ENCODE measurements at places on chromosomes 2 and 18. TPM values are rescaled to one million over a fixed set of nuclear protein-coding genes. Genes with fewer than 3 reads are reported as not detected.

- no peak for DNase-seq
Measured at GRCh38 chr2:64672708-64673107, 19.0 kb upstream of the SERTAD2 start.

MAP3K19 gene
- polyA plus RNA-seq = not detected

DNA sequence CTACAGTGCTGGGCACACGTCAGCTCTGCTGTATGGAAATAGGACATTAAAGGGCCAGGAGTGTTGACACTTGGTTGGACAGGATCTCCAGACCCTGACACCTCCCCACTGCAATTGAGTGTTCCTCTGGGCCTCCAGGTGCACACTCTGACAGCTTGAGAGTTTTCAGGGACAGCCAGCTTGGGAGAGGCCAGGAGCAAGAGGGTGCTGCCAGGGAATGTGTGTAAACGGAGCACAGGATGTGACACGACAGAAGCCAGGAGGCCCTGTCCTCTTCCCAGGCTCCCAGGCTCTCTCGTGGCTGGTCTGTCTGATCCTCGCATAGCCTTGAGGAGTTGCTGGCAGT, 318.1 kb upstream of the HS6ST1 start:
- no peak for DNase-seq

PTPRM gene
- 80.2 TPM for polyA plus RNA-seq

DNA sequence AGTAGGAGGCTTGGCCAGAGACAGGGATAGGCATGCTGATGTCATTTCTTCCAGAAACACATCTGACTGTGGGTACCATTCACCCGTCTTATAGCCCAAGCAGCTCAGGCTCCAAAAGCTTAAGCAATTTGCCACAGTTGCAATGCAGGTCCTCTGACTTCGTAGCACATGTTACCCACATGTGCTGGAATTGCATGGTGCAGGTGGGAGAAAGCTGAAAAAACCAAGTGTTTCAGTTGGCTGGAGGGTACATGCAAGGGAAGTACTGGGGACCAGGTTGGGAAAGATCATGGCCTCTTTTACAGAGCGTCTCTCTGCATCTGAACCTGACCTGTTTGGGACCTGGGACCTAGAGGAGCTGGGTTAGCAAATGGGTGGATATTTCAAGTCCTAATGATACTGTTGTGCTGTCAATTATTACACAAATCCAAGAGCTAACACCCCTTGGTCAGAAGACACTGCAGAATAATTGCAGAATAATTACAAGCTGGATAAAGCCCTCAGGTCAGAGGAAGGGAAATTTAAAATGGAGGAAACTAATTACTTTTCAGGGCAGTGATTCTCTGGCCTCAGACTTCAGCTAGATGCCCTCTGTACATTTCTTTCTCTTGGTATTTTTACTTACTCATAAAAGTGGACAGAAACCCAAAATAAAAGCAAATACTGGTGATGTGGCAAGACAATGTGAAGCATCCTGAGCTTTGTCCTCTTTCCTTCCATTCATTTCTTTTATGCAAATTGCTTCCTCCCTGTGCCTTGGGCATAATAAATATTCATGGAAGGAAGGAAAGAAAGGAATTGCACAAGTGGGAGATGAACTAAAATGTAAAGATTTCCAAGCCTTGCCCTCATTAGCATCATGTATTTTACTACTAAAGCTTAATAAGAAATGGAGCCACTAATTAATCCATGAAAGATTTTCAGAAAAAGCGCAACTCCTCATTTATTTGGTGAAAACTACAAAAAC, 45.6 kb upstream of the TTC39C start:
- no peak for DNase-seq

DAW1 gene
- not detected for polyA plus RNA-seq

- DNase-seq = no peak
Measured at GRCh38 chr2:33602201-33602830, 3.2 kb upstream of the FAM98A start.

DNA sequence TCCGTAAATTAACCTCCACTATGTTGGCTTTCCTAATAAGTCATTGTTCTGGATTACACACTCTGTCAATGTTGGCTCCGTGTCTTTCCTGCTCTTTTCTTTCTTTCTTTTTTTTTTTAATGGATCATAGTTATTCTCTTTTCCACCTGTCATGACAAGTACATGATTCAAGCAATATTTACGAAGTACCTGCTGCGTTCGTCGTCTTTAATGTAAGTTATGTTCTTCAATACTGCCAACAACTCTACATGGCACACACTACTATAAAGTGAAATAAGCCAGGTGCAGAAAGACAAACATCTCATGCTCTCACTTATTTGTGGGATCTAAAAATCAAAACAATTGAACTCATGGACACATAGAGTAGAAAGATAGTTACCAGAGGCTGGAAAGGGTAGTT, 239.1 kb downstream of the SCG2 start:
- DNase-seq = no peak

DNA sequence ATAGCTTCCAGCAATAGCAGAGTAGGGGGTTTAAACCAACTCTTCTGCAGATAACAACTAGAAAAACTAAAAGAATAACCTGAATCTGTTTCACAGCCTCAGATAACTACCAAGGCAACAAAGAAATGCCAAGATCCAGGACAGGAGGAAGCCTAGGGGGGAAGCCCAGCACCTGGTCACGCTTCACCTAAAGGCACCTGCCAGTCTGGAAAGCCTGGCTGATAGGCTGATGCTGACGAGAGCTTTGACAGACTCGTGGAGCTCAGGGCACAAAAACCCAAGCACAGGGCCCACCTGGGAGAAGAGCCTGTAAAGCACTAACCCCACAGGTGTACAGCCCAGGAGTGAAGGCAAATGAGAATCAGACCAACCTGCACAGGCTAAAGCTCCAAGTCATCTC, 22.6 kb downstream of the EIPR1 start:
- no peak for DNase-seq

SLC38A11 gene
- 0.15 TPM for polyA plus RNA-seq

DNA sequence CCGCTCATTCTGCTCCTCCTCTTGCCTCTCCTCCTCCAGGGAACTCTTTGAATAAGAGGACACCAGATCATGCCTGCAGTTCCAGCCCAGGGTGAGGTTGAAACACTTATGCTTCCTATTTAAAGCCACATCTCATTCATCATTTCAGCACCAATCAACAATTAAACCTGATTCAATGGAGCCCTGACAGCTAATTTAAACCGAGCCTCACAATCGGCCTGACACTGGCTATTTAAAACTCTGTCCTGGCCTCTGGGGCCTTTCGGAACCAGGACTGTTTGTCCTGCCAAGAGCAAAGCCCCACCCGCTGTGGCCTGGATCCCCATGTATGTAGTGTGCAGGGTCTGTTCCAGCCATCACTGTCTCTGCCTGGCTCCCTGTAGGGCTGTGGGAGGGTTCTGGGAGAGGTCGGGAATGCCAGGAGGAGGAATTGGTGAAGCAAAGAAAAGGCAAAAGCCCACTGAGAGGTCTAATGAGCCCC, 97.4 kb downstream of the MCFD2 start:
- DNase-seq = no peak

SULT1C2 gene
- polyA plus RNA-seq = 0.15 TPM

GRCh38 chr2:44952143-44952805, 10.8 kb downstream of the SIX3 start:
- DNase-seq = peak; percentile 43

MEP1B gene
- not detected for polyA plus RNA-seq

DNA sequence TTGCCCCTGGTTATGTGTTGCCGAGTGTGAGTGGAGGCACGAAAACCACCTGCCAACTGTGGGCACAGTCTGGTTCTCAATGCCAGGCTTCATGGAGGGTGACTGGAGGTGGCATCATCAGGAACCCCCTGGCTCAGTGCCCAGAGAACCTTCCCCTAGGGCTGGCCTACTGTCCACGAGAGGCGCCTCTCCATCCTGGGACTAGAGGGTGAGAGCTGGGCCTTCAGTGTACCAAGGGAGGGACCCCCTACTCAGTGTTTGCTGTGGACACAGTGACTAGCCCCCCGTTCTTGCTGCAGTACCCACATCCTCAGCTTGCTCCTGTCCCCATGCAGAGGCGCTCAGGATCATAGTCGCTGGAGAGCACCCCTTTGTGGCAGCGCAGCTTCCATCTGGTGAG, 202.6 kb downstream of the HDAC4 start:
- no peak for DNase-seq

GRCh38 chr2:218814540-218815243, 16.9 kb downstream of the PRKAG3 start:
- DNase-seq = no peak

Data from hindlimb muscle (tissue), 1 donor.